ENCODE measurements at places on chromosomes 5 and 9.

GRCh38 chr9:63859475-63860215, 1425.4 kb downstream of the FOXD4L5 start:
- DNase-seq: peak; percentile 7

- no peak for DNase-seq
Measured at GRCh38 chr5:132456987-132457361, 33.6 kb downstream of the IRF1 start.

DNA sequence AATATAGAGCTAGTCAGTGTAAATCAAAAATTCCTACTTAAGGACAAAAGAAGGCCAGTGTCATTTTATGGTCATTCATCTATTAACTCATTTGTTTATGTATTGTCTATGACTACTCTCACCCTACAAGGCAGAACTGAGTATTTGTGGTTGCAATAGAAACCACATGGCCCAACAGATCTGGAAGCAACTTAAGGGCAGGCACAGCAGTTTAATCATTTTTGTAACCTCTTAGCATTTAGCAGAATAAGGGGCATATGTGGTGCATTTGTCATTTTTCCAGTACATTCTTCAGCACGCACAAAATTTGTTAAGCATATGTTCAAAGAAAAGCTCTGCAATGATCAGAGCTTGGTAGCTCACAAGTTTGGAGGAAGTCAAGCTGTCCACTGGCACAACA, 1.1 kb downstream of the FKBP15 start:
- no peak for DNase-seq

- no peak for DNase-seq
Measured at GRCh38 chr5:74316064-74316603, 324.4 kb downstream of the ENC1 start.

GRCh38 chr9:108445431-108446071, 410.2 kb downstream of the ACTL7B start:
- DNase-seq: no peak

DNA sequence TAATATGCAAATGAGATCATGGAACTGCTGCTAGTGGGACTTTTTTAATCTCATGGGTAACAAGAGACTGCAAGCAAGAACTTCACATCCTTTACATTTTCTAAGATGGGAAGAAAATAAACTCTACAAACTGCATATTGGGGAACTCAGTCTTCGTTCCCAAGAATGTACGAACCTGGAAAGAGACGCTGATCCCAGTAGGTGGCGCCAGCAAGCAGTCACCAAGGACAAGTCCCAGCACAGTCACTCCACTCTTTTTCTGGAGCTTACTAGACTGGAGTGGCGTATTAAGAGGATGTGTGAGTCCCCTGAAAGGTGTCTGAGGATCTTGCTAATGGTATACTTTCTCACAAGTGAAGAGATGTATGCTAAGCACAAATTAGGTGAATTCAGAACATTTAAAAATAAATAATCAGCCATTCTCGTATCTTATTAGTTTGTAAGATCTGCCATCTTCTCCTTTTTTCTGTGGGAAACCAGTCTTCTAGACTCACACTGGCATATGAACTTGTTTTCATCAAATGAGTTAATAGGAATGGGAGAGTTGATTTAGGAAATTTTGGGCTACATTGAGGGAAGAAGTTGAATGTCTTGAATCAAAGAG, 16.0 kb upstream of the PUM3 start:
- no peak for DNase-seq

GRCh38 chr9:37693260-37693659, 42.5 kb downstream of the FRMPD1 start:
- no peak for DNase-seq

DNA sequence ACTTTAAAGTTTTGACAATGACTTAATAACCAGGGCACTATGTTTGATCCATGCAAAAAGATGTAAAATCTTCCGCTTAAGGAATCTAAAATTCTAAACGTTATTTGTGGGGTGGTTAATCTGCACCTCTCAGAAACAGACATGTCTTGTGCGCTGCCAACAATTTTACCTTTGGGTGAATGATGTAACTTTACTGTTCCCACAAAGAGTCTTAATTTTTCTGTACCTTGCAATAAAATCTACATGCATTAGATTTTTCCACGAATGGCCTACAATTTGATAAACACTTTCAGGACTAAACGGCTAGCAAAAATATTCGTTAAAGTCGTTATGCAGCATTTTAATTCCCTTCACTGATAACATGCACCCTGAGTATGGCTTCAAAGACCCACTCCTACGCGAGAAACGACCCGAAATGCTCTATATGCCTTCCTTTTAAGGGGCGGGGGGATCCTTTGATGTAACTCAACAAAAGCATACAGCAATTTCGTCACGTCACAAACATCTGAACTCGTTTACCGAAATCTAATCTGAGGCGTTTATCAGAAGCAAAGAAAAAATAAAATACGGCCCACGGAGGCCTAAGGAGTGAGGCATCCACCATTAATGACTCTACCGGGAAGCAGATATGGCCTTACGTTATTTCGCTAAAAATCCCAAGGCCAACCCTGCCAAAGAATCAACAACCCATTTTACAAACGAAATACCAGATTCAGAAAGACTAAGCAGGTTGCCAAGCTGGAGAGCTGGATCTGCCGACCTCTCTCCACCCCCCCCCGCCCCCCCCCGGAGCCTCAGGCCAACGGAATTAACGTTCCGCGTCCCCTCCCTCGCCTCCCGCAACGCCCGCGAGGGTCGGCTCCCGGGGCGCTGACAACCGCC, 621 bp downstream of the AK6 start:
- DNase-seq: no peak

DNA sequence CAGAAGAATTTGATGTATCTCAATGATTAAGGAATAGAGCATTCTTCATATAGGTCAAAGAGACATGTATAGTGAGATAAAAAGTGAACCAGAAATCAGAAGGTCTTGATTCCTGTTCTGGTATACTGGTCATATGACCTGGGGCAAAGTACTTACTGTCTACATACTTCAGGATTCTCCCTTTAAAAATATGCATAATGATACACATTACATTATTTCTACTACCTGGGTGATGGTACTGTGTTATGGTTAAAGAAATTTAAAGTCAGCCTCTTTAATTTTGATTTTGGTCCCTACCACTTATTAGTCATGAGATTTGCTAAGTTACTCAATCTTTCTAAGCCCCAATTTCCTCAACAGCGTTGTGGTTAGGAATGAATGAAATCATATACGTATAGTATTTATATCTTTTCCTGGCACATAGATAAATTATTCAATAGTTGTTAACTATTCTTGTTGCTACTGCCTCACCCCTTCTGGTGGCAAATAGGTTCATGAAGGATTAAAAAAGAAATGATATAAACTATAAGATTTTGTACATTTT, 984.1 kb downstream of the TLE4 start:
- DNase-seq: no peak

DNA sequence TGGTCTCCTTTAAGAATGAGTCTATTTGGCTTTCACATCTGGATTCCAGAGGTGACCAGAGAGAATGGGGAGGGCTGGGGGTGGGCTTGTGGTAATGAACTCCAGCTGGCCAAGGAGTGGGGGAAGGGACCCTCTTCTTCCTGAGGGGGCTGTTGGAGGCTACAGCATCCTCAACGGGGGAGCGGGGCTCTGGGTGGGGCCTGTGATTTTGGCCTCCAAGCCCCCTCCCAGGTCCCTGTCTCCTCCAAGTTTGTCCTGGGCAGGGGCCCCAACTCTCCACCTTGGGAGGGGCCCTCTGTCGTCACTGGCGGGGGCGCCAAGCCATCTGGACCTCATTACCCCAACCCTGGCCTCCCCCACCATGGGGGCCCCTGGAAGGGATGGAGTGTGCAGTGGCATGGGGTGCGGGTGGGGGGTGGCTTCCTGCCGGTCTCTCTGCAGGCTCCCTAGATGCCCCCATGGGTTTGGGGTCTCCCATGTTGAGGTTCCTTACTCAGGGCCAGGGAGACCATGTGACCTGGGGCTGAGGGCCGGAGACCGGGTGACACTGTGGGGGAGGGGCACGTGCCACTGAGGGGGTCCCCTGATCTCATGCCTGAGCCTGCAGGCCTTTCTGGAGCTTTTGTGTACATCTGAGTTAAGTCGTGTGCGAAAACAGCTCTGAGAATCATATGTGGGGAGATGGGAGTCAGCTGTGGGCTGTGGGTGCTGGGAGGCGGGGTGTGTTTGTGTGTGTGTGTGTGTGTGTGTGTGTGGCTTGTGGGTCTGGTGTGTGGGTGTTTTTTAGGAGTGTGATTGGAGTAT, 32.4 kb downstream of the GOLGA2 start:
- DNase-seq: no peak

DNA sequence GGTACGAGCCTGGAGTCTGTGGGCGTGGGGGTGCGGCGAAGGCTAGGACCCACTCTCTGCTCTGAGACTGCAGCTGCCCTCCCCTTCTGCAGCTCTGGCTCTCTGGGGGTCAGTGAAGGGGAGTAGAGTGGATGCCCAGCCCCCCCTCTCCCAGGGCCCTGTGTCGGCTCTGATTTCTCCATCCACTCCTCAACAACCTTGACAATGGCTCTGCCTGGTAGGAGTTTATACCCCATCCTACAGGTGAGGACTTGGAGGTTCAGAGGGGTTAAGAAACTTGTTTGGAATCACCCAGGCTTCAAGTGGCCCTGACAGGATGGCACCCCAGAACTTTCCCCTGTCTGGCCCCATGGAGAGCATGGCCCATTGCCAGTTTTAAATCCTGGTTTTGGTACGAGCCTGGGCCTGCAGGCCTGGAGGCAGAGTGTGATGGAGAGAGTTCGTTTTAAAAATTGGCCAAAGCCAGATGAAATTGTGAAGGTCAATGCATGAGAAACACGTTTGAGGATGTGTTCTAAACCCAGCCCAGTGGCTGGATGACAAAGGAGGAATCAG, 22.3 kb downstream of the NCS1 start:
- no peak for DNase-seq

DNA sequence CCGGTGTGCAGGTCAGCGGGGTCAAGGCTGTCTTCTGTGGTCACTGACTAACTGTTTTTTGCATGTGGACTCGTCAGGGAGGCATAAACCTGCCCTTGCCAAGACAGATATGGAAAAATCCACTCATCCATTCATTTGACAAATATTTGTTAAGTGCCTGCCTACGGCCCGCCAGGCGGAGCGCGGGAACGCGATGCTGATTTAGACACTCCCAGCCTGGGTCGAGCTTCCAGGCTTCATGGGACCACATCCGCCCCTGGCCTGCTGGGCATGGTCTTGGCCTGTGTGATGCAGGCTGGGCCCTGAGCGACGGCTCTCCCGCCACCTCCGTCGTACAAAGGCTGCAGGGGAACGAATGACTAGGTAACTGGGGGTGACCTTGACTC, 18.1 kb downstream of the MYMK start:
- no peak for DNase-seq

DNA sequence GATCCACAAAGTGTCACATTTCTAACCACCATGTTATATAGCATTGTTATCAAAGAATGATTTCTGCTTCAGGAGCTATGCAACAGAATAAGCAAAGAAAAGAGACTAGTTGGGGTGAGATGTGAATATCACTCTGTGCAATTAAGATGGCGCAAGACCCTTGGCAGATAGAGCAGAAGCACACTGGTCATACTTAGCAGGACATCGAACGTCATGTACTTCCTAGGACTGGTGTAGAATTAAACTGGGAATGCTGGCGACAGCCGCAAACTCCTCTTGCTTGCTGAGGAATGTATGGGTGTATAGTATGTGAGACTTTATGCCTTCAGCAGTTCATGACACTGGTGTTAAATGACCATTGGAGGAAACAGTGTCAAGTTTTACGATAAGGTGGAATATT, 207.0 kb downstream of the LRRC70 start:
- DNase-seq: no peak

GRCh38 chr5:10631316-10631996, 67.6 kb downstream of the ANKRD33B start:
- DNase-seq: no peak

DNA sequence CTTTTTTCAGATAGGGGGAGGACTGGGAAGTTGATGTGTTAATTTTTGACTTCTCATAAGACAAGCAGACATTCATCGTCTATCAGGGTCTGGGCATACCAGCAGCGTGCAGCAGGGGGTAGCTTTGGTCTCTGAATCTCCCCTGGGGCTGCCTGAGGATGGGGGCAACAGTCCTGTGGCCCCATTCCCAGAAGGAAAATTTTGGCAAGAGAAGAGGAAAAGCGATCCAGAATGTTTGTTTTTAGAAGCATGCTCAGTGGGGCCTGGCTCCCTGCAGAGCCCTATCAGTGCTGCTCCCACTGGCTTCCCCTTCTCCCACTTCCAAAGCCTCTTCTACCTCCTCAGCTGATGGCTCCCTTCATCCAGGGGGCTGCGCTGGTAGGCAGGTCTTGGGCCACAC, 194.8 kb upstream of the IL12B start:
- no peak for DNase-seq

DNA sequence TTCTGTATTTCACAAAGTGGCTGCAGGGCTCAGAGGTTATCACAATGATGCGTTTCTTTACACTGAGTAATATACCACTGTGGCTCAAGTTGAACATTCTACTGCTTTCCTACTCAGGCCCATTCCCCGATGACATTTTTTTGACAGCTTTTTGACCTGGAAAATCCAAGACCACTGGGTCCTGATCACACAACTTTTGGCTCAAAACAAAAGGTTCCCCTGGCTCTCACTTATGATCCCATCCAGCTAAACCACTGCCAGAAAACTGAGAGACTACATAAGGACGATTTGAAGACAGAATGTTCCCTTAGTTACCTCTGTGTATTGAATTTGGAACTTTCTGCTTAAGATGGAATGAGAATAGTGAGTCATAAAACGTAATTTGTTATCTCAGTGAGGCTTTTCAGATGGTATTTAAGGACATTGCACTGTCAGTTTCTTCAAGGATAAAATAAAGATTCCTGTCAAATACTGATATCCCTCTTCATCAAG, 78.0 kb upstream of the FBXL7 start:
- no peak for DNase-seq

- no peak for DNase-seq
Measured at GRCh38 chr5:112161392-112161748, 257.7 kb downstream of the EPB41L4A start.

- DNase-seq: no peak
Measured at GRCh38 chr5:175219366-175219765, 224.6 kb downstream of the DRD1 start.

GRCh38 chr5:72294473-72294872, 25.6 kb downstream of the MRPS27 start:
- DNase-seq: no peak

DNA sequence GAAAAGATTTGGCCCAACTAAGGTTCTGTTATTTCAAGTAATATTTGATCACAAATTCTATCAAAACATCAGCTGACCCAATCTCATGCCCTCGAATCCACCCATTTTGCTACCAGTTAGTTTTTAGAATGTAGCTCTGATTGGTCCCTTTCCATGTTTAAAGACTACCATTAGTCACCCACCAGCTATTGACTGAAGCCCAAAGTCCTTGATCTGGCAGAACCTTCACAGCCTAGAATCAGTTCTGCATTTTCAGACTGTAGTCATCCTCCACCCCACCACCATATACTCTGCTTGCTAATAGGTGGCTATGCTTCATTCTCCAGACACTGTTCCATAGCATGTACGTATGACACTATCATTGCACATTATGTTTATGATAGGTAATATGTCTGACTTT, 182.2 kb upstream of the TARS1 start:
- no peak for DNase-seq

GRCh38 chr5:7673658-7674057, 177.3 kb downstream of the CFAP90 start:
- DNase-seq: no peak
